Activated T-helper 1 cell treated with Interleukin-2 at 50 U/mL for 16 hours (primary cell): ENCODE measurements at places on chromosomes 7 and 10.

- DNase-seq = no peak
Measured at GRCh38 chr10:101939729-101940128, 96.1 kb upstream of the KCNIP2 start.

- DNase-seq = no peak
Measured at GRCh38 chr10:33186150-33186549, 148.3 kb downstream of the NRP1 start.

DNA sequence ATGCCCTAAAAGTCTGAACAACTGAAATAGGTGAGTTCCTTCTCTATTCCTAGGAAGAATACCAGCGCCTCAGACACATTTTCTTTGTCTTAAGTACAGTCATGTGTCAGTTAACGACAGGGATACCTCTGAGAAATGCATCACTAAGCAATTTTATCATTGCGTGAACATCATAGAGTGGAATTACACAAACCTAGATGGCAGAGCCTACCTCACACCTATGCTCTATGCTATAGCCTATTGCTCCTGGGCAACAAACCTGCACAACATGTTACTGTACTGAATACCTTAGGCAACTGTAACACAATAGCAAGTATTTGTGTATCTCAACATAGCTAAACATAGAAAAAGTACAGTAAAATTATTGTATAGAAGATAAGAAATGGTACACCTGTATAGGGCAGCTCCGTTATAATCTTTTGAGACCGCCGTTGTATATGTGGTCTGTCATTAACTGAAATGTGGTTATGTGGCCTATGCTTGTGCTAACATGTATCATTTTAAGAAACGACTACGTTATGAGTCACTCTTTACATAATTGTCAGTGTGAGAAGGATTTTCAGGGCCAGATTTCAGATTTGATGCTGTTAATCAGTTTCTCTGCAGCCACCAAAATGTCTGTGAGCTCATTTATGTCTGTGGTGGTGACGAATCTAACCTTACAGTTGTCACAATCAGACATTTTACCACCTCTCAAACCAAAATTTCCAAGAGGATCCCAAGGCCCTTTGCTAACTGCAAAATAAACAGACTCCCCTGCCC is 66.1 kb upstream of the STK17A start:
- no peak for DNase-seq

GRCh38 chr7:135736586-135737305 is 8.8 kb upstream of the SLC13A4 start:
- no peak for DNase-seq

DNA sequence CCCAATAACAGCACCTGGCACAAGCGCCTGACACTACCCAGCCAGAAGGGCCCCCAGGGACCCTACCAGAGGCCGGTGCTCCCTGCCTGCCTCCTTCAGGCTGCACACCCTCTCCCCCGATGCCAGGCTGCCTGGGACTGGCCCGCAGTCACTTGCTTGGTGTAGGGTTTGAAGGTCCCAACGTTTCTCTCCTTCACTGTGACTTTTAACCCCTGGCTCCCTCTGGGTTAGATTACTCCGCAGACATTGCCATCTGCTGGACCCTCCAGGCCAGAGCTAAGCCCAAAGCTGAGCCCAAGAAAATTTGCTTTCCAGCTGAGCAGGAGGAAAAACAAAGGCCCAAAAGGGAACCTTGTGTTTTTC is 6.9 kb downstream of the CDHR1 start:
- DNase-seq = no peak

DNA sequence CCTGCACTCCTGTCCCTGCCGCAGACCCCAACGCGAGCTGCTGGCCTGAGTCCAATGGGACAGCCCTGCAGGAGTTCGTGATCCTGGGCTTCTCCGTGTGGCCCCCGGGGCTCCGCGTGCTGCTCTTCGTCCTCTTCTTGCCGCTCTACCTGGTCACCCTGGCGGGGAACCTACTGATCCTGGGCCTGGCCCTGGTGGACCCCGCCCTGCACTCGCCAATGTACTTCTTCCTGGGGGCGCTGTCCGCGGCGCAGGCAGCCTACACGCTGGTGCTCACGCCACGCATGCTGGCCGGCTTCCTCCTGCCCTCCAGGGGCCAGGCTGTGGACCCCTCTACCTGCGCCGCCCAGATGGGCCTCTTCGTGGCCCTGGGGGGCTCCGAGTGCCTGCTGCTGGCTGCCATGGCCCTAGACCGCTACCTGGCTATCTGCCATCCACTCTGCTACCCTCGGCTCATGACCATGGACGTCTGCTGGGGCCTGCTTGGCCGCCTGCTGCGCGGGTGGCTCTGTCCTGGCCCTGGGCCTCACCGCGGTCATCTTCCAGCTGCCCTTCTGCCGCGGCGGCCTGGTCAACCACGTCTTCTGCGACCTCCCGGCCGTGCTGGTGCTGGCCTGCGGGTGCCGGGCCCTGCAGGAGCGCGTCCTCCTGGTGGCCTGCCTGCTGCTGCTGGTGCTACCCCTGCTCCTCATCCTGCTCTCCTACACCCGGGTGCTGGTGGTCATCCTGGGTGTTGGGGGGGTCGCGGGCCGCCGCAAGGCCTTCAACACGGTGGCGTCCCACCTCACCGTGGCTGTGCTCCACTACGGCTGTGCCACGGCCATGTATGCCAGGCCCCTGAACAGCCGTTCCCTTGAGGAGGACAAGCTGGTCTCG is 71.7 kb downstream of the RBAK start:
- no peak for DNase-seq

DNA sequence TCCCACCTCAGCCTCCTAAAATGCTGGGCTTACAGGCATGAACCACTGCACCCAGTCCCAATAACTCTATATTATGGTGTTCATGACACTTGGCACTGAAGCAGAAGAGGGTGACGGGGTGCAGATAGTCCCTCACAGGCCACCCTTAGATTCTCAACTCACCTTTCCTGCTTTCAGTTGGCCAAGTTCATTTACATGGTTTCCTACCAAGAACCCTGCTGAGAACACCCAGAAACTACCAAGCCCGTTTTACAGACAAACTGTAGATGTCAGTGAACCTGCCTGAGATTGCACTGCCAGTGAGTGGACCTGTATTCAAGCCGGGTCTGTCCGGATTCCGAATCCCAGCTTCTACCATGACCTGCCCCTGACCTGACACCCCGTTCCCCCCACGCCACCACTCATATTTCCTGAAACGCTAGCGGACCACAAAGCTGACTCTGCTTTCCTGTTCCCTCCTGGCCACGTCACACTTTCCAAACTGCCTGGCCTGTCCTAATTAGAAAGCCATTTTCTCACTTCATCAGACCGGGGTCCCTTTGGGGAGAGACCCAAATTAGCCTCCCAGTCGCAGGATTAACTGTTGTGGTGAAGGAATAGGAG is 17.3 kb downstream of the GRID2IP start:
- no peak for DNase-seq

GRCh38 chr10:472241-472910 is 217.1 kb downstream of the DIP2C start:
- no peak for DNase-seq

DNA sequence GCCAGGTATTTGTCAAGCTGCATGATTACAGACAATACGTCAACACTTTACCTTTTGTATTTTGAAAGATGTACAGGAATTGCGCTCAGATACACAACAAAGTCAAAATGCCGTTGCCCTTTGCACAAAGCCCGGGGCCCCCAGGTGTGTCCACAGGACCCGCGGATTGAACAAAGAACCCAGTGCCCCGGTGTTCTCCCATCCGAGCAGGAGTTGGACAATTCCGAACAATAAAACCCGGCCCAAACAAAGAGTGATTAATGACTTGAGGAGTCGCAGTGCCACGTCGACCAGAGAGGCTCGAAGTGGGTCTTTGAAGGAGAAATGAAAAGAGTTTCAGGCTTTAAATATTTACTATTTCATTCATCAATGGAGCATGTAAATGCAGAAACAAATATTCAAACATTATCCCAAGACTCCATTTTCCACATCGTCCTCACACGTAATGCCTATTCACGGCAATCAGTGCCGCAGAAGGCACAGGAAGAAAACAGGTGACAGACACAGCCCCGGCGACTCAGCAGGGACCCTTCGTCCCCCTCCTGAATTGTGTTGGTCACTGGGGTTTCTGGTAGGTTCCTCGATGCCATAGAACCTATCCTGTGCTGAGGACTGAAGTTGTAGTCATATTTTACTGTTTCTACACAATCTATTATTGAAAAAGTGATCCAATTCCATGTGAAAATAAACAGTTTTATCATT is 70.9 kb upstream of the MGMT start:
- DNase-seq = no peak

DNA sequence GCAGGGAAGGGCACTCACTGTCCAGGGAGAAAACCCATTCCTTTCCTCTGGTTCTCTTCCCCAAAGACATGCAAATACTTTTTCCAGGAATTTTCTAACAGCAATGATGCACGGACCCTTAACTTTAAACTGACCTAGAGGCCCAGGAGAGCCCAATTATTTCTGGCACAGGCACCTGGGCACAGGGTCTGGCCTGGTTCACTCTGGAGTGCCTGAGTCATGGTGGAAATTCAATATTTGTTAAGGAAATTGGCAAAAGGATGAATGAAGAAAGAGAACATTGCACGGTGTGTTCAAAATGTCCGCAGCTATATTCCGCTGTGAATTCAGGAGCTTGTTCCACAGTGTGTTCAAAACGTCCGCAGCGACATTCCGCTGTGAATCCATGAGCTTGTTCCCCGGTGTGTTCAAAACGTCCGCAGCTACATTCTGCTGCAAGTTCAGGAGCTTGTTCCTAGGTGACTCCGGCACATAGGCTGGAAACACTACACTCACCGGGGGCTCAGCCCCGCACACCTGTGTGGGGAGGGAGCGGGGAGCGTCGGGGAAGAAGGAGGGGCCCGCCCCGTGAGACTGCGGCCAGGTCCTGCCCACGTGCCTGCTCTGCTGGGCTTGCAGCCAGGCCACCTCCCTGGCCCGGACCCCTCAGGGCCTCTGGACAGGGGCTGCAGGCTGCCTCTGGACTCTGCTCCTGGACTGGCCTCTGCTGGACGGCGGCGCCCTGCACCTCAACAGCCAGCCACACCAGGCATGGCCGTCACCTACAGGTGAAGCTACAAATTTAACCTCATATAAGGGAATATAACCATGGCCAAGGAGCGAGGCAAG is 72.0 kb upstream of the FAM20C start:
- DNase-seq = no peak

DNA sequence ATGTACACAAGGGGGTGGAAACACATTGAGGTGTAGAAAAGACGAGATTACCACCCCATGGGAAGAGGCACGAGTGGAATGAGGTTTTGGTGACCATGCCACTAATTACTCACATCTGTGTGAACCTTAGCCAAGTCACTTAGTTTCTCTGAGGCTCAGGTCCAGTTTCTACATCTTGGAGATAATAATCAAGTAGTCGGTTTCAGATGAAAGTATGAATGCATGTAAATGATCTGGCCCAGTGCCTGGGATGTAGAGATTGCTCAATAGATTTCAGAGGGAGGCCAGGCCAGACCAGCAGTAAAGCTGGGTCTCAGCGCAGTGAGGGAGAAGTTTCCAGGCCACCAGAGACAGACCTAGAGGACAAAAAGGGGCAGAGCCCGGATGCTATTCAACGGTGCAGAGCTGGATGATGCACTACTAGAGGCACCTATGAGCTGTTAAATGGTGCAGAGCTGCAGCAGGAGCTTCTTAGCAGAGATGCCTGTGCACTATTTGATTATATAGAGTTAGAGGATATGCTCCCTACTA is 725.1 kb downstream of the GRID1 start:
- no peak for DNase-seq

DNA sequence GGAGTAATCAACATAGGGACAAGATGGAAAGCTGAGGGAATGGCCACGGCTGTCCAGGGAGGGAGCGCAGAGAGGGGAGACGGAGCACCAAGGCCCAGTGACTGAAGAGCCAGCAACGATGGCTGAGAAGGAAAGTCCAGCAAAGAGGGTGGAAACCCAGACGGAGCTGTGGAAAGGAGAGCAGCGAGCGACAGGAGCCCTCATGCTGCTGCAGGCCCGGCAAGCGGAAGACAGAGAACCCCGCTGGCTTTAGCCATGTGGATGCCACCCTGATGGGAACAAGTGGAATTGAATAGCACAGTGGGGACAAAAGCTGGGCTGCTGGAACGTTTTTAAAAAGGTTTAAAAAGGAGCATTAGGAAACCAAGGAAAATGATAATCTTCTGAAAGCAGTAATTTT is 82.9 kb upstream of the DDC start:
- no peak for DNase-seq

DNA sequence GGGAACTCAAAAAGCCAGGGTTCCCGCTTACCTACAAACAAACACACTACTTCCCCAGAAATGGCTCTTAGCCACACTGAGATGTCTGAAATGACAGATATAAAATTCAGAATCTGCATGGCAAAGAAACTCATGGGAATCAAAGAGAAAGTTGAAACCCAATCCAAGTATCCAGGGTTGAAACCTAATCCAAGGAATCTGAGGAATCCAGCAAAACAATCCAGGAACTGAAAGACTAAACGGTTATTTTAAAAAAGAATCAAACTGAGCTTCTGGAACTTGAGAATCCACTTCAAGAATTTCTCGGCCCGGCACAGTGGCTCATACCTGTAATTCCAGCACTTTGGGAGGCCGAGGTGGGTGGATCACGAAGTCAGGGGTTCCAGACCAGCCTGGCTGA is 568.8 kb downstream of the POM121L12 start:
- DNase-seq = no peak

DNA sequence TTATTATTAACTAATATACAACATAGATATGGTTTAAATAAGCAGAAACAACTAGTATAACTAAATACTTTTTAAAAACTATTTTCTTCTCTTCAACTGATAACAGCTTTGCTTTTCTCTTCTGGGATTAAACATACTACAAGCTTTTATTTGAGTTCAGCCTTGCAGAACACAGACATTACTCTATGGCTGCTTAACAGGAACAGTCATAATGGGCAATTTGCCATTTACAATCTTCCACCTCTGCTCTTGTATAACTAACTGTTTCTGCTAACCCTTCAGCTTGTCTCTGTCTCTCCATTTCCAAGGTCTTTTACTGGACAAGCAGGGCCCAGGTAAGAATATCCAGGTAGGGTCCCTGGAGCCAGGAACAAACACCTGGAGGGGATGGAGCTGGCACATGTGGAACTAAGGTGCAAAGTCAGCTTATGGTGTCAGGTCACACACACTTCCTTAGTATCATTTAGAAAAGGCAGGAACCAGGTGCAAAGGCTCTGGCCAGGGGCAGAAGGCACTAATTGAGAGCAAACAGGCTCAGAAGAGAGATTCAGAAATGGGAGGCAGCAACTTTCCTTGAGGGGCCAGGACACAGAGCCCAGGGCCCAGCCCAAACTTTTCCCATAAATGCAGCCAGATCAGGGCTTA is 93.1 kb downstream of the STRA8 start:
- no peak for DNase-seq

GRCh38 chr10:107898392-107898791 is 733.9 kb upstream of the SORCS1 start:
- no peak for DNase-seq

- DNase-seq = no peak
Measured at GRCh38 chr10:60222047-60222446, 167.6 kb downstream of the ANK3 start.

DNA sequence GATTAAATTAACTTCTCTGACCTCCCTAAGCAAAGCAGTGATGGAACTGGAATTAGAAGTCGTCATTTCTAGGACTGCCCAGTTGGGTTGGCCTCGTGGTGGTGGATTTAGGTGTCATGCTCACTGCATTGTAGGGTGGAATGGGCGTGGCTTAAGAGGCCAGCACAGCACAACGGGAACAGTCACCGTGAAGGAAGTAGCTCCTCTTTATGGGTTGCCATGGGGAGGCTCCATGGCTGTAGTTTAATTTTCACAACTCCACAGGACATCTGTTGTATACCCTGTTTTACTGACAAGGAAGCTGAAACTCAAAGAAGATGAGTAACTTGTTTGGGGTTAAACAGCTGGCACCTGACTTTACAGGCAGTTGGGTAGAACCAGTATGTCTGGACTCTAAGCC is 208.3 kb downstream of the CELF2 start:
- DNase-seq = no peak
